NCI-H1694 treated with DMSO at 0.1 percent for 48 hours (cell line): ENCODE measurements at places on chromosomes 7 and 10.
A peak's percentile ranks its signal among the peaks of the same experiment; 100 is the strongest.

DNA sequence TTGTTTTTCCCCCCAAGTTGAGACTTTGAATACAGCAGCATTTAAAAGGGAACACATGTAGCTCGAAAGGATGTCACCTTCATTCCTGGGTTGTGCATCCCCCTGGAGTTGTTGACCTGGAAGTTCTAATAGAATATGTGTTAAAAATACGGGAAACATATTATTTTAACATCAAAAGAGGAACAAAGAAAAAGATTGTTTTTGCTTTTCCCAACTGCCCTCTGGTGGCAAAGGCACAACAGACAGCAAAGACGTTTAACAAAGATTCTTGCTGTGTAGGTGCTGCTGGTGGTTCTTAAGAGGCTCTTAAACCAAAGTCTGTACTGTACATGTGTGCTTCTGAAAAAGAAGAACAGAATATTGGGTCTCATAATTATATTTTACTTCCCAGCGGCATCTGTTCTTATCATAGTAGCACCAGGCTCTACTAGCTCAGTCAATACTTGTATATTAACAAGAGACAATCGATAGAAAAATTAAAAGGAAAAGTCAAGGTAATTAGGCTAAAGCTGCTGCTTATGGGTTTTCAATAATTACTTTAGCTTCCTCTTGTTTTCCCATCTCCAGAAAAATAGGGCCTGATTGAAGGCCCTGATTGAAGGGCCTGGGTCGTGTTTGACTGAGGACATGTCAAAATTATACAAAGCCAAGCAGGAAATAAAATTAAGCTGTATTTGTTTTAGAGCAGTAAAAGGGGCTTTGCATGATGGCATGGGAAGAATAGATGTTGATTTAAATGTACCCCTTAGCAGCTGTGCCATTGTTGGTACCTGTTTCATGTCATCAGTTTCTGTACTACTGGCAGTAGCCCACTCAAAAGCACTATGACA, 384.2 kb upstream of the LRGUK start:
- peak; percentile 17 for DNase-seq

DNA sequence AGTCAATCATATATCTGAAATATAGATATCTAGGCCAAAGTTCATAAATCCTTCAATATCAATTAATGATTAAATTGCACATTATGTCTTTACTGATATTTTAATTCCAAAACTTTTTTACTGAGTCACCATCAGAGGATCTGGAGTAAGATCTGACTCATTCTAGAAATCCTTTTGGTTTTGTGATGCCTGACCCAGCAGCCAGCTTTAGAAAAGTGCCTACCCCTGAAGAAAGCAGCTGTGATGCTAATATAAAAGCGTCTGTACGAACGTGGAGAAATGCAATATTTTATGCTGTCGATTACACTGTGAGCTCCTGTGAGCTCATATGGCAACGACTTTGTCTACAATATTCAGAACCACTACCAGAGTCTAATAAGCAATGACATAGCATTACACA, 142.5 kb upstream of the LRRTM3 start:
- no peak for DNase-seq

DNA sequence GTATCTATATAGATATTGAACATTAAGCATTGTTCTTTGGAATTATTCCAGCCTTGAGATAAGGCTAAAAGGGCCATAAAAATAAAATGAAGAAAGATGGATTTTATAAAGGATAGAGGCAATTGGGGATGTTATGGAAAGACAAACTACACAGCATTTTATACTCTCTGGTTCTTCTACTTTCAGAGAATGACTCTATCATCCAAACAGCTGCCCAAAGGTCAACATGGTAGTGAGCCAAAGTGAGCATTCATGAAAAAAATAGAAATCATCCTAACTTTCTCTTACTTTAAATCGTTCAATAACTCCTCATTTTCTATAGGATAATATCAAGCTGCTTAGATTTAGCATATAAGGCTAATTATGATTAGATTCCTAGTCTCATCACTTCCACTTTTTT, 25.2 kb downstream of the IMMP2L start:
- no peak for DNase-seq

DNA sequence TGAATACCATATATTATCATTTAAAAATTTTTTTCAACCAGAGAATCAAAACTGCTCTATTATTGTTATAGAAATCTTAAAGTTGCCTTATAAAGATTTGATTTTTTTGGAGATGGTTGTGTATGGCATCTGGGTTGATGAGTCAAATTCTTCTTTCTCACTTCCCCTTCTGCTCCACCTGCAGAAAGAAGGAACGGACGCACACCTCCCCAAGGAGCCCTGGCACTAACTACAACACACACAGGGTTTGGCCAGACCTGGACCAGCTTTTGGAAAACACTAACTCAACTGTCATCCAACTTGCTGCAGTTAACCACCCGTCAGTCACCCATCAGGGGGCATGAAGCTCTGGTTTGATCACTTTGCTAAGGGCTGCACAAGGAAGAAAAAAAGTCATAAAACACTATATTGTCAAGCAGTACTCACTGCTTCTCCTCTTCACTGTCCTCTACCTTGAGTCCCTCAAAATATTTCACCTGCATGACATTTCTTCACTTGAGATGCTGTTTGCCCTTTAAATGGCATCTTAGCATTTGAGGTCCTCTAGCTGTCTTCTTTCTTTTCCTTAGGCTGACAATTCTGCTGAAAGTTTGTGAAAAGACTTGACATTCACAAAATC, 266.7 kb upstream of the PHF14 start:
- DNase-seq, result no peak

- no peak for DNase-seq
These were observed 226.5 kb upstream of the HPS1 start for GRCh38 chr10:98673171-98673782.

- DNase-seq, result no peak
These were observed 26.4 kb downstream of the GRK5 start for GRCh38 chr10:119233821-119234220.
